Spinal cord (tissue), 10 donors: ENCODE measurements at places on chromosomes 4 and X.

- no peaks in the 10 kb centered on the region for H3K36me3 ChIP-seq
- H3K4me3 ChIP-seq, result no peak overlapping the region
Measured at GRCh38 chrX:50913520-50913919, 3.0 kb downstream of the BMP15 start.

DNA sequence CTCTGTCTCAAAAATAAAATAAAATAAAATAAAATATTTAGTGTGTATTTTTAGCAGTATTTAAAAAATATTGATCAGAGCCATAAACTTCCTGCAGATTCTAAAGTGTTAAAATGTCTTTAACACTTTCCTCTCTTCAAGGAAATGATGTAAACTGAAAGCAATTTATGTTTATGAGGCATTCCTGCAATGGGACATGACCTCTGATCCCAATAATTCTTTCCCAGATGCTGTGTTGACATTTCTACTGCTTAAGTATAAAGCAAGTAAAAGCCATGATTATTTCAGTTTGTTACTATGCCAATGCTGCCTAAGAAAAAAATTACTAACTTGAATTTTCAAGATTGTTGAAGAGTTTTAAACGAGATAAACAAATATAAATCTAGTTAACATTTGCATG, 29.0 kb downstream of the COQ2 start:
- H3K27me3 ChIP-seq, result no peaks in the 10 kb centered on the region
- DNase-seq, result peak; percentile 18
- peaks cover 2% of the 10 kb centered on the region for H3K36me3 ChIP-seq
- H3K4me3 ChIP-seq, result no peak overlapping the region
- no peak overlapping the region for H3K27ac ChIP-seq

- no peaks in the 10 kb centered on the region for H3K27me3 ChIP-seq
- H3K4me1 ChIP-seq, result no peaks in the 10 kb centered on the region
- no peak overlapping the region for H3K27ac ChIP-seq
- no peaks in the 10 kb centered on the region for H3K36me3 ChIP-seq
Measured at GRCh38 chrX:25976683-25977310, 161.3 kb upstream of the MAGEB18 start.

- H3K27ac ChIP-seq, result no peak overlapping the region
- no peak overlapping the region for H3K4me3 ChIP-seq
- H3K36me3 ChIP-seq, result peaks cover 100% of the 10 kb centered on the region
- H3K4me1 ChIP-seq, result no peaks in the 10 kb centered on the region
- H3K27me3 ChIP-seq, result no peaks in the 10 kb centered on the region
Measured at GRCh38 chr4:960636-961350, 12.6 kb downstream of the DGKQ start.

GRCh38 chrX:154458116-154458953, at the start of gene PLXNA3:
PLXNA3 (plus strand) TSS chrX:154458281; CDS start chrX:154460184, 1,903 bp downstream.
- peak within 1 kb of the TSS; percentile 67 for H3K4me3 ChIP-seq
- peaks cover 33% of the 10 kb centered on the region for H3K36me3 ChIP-seq
- DNase-seq, result peak; percentile 58
- no peaks in the 10 kb centered on the region for H3K27me3 ChIP-seq
- H3K4me1 ChIP-seq, result peaks cover 32% of the 10 kb centered on the region
- H3K27ac ChIP-seq, result peak within 1 kb of the TSS; percentile 33

DNA sequence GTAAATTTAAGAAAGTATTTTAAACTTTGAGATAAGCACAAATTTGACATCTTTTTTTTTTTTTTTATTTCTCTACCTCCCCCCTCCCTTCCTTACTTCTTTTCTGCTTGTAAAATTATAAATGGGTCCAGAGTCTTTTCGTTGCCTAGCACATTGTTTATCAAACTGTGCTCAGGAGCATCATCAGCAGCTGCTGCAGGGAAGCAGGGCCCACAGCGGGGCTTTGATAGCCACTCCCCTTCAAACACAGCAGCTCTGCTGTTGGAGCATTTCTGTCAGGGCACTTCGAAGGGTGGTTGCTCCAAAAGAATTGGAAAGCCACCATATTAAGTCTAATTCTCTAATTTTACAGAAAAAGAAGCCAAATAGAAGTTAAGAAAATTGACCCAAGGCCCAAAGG, 588.3 kb downstream of the SPRY1 start:
- no peaks in the 10 kb centered on the region for H3K36me3 ChIP-seq
- no peaks in the 10 kb centered on the region for H3K27me3 ChIP-seq
- DNase-seq, result no peak
- no peak overlapping the region for H3K27ac ChIP-seq
- H3K4me3 ChIP-seq, result no peak overlapping the region

- no peak overlapping the region for H3K4me3 ChIP-seq
- H3K4me1 ChIP-seq, result no peaks in the 10 kb centered on the region
- DNase-seq, result no peak
- H3K36me3 ChIP-seq, result no peaks in the 10 kb centered on the region
- H3K27me3 ChIP-seq, result no peaks in the 10 kb centered on the region
Measured at GRCh38 chr4:61921920-61922319, 721.8 kb downstream of the ADGRL3 start.

DNA sequence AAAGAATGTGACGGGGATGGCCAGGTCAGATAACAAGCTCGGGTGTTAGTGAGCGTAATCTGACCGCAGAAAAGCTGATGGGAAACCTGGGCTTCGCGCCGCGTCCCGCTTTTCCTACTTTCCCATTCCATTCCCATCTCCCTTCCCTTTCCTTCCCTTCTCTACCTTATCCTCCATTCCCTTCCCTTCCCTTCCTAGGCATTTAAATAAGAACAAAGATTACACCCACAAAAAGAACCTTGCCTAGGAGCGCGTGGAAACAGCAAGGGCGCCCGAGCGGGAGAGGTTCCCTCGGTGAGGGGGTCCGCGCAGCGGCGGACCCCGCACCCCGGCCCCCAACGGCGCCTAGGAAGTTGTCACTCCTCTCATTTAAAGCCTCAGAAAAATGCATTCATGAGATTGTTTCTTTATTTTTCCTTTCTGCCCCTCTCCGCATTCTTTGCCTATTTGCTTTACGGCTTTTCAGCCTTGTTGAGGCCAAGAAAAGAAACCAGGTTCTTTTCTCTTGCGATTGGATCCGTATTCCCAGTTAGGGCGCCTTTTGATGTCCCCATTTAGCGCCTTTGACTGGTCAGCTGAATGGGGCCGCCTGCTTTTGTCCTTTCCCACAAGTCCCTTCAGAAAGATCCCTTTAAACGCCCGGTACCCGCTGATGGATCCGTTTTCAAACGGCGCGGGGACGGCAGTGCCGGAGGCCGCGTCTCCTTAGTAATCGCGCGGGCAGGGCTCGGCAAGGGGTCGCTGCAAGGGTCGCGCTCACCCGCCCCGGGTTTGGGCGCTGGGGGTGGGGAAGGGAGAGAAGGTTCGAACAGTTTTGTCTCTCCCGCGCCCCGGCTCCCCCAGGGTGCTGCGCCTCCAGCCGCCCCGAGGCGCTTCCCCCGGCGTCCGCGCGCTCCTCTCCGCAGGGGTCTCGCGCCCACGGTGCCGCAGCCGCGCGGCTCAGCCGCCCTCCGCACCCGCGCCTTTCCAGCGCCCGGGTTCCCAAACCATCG, 54.1 kb upstream of the TMEM33 start:
- DNase-seq, result no peak
- H3K36me3 ChIP-seq, result no peaks in the 10 kb centered on the region

GRCh38 chr4:7237873-7238272, 45.5 kb downstream of the SORCS2 start:
- no peak overlapping the region for H3K27ac ChIP-seq
- DNase-seq, result no peak
- H3K4me3 ChIP-seq, result no peak overlapping the region
